ENCODE measurements at places on chromosomes 5 and 9.

- DNase-seq: no peak
Observed at GRCh38 chr9:132773764-132774339, 103.6 kb downstream of the GTF3C4 start.

DNA sequence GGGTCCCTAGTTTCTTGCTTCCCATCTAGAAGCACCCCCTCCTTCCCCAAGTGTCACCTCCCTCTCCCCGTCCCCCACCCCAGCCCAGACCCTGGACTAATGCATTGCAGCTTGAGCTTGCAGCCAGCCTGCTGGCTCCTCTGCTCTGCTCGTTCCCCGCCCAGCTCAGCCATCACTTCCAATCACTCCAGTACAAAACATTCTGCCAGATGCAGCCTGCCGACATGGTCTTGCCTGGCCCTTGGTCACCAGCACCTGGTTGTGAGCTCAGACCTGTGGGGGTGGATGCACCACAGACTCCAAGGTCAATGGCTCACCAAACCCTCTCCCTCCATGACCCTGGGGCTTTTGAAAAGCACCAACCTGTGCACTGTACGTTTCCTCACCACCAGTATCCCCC lies 172.9 kb upstream of the SMIM23 start:
- DNase-seq: no peak

GRCh38 chr9:89555451-89556375 lies 49.1 kb upstream of the GADD45G start:
- no peak for DNase-seq

DNA sequence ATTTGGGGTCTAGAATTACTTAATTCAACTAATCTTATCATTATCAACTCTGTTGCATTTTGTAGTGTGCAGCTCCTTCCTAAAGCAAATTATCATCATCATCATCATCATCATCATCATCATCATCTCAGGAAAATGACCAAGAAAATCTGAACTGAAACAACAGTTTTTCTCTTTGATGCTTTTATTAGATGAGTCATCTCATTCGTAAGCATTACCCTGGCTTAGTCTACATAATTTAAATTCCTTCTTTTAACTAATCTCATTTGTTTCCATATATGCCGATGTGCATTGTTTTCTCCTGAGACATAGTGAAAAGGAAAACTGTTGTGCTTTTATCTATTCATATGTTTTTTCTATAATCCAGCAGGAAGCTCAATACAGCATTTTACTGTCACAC lies 173.0 kb upstream of the PDE4D start:
- no peak for DNase-seq

GRCh38 chr5:146722361-146722779 lies 156.2 kb downstream of the PPP2R2B start:
- peak; percentile 19 for DNase-seq
